ENCODE measurements at places on chromosomes 11 and 22.

DNA sequence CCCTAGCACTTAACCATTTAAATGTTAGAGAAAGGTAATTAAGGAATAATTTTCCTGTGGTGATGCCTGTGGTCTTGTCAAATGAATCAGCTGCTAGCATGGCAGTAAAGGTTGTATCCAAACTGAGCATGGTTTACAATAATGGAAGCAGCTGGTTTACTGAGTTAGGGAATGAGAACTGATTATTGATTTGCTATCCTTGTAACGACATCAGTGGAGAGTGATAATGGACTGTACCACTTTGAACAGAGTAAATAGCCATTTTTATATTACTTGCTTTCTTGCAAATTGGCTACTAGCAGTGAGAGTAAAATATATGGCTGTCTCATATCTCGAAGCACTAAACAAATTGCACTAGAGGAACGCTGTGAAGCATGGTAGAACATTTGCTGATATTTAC lies 589.0 kb upstream of the ANO5 start:
- DNase-seq: no peak

DNA sequence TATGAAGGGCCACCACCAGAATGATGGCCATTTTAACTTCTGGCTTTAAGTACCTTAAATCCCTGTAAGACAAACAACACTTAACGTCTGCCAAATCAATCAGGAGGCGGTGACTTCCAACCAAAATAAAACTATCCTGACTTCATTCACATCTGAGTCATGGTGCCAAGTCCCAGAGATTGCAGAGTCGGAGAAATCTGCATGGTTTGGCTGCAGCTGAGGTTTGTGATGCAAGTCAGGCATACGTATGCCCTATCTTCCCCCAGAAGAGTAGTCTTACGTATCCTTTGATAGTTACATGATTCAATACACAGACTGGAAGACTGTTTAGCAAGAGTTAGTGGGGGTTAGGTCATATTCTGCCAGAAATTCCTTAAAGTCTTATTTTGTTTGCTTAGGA lies 1.7 kb upstream of the GAB2 start:
- no peak for DNase-seq

GRCh38 chr11:72084076-72084475 lies 3.4 kb downstream of the LRRC51 start:
- no peak for DNase-seq

DNA sequence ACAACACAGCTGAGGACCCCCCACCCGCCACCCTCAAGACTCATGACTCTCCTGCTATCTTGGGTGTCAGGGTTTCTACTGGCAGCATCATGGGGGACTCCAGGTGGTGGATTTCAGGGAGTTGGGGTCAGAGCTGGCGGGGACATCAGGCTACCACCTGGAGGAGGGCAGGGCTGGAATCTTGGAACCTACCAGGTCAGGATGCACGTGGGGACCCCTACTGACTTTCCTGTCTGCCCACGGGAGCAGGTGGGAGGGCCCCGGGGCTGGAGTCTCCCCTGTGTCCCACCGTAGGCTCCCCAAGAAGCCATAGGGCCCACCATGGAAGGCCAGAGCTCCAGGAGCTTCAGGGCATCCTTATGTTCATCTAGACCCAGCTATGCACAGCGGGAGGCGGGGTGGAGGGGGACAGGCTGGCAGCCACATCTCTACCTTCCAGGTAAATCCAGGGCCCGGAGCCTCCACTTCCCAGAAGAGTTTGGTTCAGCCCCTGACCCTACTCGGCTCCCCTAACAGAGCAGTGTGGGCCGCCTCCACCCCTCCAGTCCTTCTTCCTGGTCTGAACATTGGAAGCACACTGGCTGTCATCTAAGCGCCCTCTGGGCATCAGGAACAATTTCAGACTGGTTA lies 10.0 kb downstream of the SLC37A2 start:
- no peak for DNase-seq

GRCh38 chr11:105937738-105938137 lies 84.3 kb downstream of the MSANTD4 start:
- DNase-seq: no peak

GRCh38 chr22:49992921-49993648 lies 19.5 kb downstream of the IL17REL start:
- DNase-seq: peak; percentile 60

DNA sequence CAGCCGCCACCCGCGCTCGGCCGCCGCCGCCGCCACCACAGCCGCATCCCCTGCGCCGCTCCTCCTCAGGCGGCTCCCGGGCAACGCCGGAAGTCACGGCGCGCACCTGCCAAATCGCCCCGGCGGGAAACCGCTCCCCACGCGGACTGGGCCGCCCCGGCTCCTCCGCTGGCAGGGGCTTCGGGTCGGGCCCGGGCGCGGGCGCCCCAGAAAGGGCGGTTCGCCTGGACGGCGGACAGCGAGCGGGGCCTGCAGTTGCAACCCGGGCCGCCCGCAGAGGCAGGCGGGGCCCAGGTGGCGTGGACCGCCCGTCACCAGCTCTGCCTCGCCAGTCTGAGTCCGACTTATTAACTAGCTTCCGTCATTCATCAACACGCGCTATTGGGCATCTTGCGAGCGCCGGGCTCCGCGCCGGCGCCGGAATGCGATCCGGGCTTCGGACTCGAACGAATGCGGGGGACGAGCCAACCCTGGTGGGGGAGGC lies at the start of gene HIRA:
TSS of gene HIRA (minus strand) at position 85 of the 484 bp plus-strand sequence. CDS start 257 bp downstream, outside the sequence.
- peak; percentile 84 for DNase-seq

- no peak for DNase-seq
Measured at GRCh38 chr11:47418454-47419259, 7.6 kb downstream of the PSMC3 start.

DNA sequence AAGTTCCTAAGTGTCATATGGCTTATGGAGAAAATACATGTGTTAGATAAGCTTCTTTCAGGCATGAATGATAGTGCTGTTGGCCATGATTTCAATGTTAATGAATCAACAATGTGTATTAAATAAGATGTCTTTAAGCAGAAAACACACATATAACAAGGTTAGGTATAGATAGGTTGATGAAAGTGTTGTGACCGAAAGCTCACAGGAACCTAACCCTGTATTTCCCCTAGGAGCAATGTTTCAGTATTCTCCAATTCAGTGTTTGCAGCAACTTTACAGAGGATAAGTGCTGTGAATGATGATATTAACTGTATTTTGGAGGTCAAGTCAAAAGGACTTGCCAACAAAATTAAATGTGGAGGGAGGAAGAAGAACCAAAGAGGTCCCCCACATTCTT lies 82.8 kb upstream of the PRDM11 start:
- DNase-seq: no peak

DNA sequence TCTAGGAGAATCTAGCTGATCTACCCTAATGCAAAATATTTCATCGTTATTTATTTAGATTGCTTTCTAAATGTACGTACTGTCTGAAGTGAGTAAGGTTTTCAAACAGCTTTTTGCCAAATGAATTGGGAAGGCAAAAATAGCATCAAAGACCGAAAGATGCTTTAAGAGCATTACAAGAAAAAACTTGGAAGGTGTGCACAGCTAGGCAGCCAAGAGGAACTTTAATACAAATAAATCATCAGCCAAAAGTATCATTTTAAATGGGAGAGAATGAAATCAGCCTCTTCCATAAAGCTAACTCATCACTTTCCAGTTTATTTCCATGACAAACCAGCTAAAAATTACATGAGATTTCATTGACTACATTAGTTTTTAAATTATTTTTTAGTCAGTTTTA lies 30.2 kb upstream of the CFAP300 start:
- no peak for DNase-seq
